ENCODE measurements at places on chromosomes 7 and 10.

DNA sequence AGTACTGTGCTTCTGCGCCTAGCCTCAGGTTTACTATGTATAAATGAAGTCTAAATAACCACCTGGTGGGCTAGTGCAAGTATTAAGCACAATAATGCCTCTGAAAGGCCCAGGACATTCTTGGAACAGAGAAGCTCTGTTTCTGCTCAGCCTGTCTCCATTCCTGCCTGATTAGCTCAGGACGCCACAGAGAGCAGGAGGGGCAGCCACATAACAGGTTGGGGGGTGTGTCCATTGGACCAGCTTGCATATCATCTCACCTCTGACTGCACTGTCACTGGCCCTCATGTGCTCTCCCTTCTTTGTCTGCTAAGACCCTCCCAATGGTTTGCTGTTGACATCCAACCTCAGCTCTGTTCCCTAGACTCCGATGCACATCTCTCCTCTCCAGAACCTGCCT, 52.8 kb upstream of the IKZF1 start:
- DNase-seq: no peak

GRCh38 chr10:104517946-104518345, 123.1 kb upstream of the SORCS3 start:
- DNase-seq: no peak

DNA sequence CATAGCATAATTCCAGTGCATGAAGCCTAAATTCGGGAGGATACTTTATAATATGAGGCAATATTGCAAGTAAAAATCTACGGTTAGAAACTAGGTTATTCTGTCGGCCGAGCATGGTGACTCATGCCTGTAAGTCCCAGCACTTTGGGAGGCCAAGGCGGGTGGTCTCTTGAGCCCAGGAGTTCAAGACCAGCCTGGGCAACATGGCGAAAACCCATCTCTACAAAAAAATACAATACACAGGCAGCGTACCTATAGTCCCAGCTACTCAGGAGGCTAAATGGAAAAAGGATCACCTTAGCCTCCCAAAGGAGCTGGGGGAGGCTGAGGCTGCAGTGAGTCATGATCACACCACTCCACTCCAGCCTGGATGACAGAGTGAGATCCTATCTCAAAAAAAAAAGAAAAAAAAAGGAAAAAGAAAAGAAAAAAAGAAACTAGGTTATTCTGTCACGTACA, 14.2 kb downstream of the SKAP2 start:
- no peak for DNase-seq

- no peak for DNase-seq
Observed at GRCh38 chr7:4460597-4460996, 221.5 kb upstream of the FOXK1 start.

- no peak for DNase-seq
Observed at GRCh38 chr7:66641526-66641871, 12.8 kb downstream of the KCTD7 start.

GRCh38 chr7:2146676-2147472, 85.9 kb downstream of the MAD1L1 start:
- DNase-seq: no peak

- no peak for DNase-seq
Observed at GRCh38 chr7:776992-777727, 50.1 kb upstream of the PRKAR1B start.
